Stimulated activated memory B cell treated with anti-CD40 and anti-IgM and Interleukin-4, amounts not matched to agents 10 μg/mL and 1 μg/mL and 100 μg/mL, for 72 hours (primary cell): ENCODE measurements at places on chromosomes 5 and 9.

DNA sequence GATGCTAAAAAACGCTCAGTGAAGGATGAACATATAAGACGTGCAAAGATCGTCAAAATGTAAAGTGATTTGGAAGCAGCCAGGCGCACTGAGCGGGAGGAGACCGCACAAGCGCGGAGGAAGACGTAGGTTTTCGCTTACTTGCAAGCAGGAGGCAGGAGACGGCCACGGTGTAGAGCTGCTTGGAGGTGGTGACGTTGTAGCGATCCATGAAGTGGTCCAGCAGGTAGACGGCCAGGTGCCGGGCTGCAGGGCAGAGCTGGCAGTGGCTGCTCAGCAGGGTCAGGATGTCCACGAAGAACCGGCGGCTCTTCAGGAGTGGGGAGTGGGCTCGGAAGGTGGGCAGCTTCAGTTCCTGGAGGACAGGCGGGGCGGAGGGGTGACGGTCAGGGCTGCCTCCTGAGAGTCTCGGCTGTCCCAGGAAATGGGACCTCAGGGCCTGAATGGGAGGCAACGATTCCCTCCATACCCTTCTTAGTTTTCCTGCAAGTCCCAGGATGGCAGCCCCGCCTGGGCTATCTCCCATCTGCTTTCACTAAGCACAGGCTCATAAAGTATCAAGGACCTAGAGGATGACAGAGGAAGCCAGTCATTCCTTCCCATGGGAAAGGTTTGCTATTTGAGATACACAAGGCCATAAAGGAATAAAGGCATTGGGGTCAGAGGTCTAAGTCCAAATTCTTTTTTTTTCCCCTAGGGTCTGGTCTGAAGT lies 31.8 kb downstream of the CCNJL start:
- peak; percentile 9 for ATAC-seq

DNA sequence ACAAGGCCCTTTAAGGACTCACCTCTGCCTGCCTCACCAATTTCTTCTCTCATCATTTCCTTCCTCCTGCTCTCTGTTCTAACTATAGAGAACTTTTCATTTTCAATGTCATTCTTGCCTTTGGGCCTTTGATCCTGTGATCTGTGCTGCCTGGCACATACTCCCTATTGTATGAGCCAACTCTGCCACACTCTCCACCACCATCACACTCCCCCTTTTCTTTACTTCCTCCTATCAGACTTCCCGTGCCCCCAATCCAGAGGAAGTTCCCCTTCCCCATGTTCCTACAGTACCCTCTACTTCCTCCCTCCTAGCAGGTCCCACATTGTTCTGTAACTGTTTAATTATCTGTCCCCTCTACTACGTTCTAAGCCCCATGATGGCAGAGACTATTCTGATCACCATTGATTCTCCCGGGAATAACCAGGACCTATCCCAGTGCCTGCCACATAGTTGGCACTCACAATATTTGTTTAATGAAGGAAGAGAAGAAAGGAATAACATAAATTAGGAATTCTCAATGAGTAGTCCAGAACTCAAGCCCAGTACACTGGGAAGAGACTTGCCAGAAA lies 27.5 kb downstream of the ADAM19 start:
- ATAC-seq, result no peak

- no peak for ATAC-seq
These were observed 159.6 kb upstream of the ANKH start for GRCh38 chr5:15031180-15031579.

DNA sequence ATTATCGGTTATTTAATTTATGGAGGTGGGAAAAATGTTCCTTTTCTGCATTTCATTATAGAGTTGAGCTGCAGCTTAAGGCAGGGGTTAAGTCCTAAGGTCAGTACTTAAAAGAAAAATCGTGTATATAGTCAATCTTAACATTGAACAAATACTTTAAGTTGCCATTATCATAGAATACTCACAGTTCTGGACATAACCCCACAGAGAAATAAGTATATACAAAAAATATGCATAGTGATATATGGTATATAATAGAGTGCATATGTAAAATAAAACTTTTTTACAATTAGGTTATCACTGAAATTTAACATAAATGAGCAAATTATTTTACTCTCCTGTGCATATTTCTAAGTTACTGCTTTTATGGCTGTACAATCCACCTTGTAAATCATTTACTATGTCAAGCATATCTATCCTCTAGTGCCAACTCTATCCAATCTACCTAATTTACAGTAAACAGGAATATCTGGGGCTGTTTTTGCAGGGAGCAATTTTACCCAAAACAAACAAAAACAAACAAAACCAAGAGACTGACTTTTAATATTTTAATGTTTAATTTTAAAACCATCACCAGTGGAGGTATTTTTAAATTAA lies 28.8 kb downstream of the TTC39B start:
- no peak for ATAC-seq

DNA sequence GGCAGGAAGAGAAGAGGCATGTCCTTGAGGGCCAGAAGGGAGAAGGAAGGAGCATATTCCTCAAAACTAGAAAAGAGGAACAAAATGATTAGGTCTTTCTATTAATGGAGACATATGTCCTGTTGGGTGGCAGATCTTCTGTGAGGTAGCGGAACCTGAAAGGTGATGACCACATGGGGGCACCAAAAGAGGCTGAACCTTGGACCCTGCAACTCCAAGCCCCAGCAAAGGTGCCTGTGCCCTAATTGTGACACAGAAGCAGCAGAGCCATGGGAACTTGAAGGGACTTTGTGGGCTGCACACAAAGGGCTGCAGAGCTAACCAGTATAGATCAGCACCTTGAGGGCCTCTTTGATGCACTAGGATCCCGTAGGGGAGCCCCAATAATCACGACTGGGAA lies 158.0 kb downstream of the BAAT start:
- no peak for ATAC-seq

DNA sequence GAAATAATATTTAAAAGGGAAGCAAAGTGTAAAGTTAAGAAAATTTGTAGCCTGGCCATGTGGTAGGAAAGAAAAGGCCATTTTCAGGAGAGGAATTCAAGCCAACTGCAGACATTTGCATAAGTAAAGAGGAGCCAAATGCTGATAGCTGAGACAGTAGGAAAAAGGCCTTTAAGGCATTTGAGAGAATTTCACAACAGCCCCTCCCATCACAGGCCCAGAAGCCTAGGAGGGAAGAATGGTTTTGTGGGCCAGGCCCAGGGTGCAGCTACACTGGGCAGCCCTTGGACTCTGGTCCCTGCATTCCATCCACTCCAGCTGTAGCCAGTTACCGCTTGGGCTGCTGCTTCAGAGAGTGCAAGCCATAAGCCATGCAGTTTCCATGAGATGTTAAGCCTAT lies 1556.8 kb downstream of the EFNA5 start:
- ATAC-seq, result no peak

DNA sequence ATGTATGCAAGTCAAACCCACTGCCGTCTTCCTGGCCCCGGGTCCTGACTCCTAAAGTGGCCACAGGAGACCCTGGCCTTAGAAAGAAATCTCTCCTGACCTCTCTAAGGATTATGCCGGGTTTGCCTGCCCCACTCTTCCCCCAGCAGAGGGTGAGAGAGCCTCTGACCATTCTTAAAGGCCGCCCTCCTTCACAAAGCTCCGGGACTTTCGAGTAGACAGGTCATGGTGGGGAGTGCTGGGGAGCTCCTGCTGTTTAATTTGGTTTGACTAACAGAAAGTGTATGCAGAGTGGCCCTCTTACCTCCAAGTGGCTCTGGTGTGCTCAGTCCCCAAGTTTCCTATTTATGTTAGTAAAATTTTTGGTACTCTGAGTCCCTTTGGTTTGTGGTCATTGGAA lies 111.8 kb downstream of the LRRC70 start:
- peak; percentile 32 for ATAC-seq

DNA sequence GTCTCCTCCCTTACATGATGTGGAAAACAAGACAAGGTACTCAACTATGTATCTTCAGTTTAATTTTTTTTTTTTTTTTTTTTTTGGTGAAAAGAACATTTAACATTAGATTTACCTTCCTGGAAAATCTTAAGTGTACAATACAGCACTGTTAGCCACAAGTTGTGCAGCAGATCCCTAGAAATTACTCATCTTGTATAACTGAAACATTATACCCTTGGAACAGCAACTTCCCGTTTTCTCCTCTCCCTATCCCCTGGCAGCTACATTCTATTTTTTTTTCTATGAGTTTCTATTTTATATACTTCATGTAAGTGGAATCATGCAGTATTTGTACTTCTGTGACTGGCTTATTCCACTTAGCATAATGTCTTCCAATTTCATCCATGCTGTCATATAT lies 421.9 kb upstream of the FTMT start:
- no peak for ATAC-seq

DNA sequence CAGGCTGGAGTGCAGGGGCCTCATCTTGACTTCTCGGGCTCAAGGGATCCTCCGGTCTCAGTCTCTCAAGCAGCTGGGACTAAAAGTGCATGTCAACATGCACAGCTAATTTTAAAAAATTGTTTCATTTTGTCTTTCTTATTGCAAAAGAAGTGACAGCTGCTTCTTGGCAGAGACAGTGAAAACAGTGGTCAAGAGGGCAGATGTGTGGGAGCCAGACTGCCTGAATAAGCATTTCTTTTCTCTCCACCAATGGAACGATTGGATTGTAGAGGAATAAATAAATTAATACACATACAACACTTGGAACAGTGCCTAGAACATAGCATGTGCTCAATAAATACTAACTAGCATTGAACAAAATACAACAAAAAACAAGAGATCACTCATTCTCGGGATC lies 27.4 kb upstream of the KIF4B start:
- ATAC-seq, result no peak

- peak; percentile 28 for ATAC-seq
These were observed 195.3 kb downstream of the FBXL7 start for GRCh38 chr5:15695215-15695731.

GRCh38 chr5:105993027-105993426 lies 1677.7 kb downstream of the EFNA5 start:
- no peak for ATAC-seq

- ATAC-seq, result no peak
These were observed 173.1 kb upstream of the PAPPA start for GRCh38 chr9:115980502-115980901.

DNA sequence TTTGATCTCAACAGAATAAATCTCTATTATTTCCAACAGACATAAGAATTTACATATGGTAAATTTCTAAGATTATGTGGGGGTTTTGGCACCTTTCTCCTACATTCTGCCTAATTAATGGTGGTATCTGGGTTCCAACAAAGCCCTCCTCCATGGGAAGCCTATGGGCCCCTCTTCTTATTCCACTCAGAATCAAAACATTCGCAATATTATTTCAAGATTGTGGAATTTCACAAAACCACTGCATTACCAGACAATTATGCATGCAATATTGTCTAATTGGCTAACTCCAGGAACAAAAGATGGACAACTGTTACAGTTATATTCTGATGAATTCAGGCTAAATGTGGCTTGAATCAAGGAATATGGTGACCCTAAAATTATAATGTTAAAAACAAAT lies 434.0 kb downstream of the NFIB start:
- ATAC-seq, result no peak
